ENCODE measurements at places on chromosomes 3 and 15.

DNA sequence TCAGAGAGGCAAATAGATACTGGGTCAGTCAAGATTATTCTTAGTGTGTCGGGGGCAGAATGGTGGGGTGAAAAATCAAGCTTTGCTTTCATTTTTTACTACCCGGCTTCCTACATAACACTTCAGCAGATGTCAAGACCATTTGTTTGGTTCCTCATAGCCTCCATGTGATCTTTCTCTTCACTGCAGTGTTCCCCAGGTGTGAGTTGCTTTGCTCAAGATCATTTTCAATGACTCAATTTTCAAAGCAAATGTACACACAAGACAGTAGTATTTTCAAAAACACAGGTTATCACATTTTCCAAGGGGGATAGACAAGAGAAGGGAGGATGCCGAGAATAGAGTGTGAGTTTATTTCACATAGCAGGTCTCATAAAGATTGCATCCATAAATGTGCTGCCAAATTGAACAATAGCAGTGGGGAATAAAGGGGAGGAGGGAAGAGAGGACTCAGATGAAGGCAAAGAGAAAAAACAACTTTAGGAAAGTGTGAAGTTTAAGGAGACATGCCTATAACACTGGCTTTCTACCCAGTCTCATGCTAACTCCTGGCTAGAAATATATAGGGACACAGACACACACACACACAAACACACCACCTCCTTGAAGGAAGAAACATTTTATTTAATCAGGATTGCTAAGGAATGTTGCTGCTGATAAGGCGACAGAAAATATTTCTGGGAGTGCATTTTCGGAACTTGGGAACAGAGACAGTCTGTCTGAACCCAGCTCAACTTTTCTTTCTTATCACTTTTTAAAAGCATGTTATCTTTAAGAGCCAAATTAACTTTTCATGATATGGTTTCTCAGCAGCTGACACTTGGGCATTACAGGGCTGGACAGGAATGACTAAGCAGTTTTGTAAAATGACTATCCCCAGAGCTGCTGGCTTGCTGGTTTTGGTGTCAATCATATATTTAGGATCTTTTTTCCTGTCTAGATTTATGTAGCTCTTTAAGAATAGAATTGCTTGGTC, 402.4 kb downstream of the RBMS3 start:
- no peak for DNase-seq

GRCh38 chr3:105430455-105430854, 63.7 kb downstream of the ALCAM start:
- no peak for DNase-seq

- DNase-seq: no peak
Measured at GRCh38 chr3:135237371-135238143, 442.5 kb downstream of the EPHB1 start.

DNA sequence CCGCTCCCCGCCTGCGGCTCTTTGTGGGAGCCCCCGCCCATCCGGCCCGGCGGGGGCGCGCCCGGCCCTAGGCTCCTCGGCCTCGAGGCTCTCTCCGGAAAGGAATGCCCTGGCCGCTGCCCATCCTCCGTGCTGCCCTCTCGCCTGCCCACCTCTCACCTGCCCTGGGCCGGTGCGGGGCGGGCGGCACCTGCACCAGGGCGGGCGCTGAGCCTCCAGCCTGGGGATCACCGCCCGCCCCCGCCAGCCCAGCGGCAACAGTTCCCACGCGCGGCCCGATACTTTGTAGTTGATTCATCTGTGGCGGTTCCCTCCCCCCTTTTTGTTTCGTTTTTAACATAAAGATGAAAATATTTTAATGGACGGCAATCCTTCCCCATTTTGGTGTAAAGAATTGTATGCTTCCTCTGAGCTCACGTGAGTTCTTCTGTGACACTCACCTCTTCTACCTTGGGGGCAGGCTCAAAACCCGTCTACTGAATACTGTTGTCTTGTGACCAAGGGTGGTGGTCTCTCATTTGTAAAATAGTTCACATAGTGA, 1.9 kb downstream of the KLF13 start:
- no peak for DNase-seq

All from GM12891 (cell line).